ENCODE measurements at places on chromosomes 3 and 15. TPM values are rescaled to one million over a fixed set of nuclear protein-coding genes. Genes with fewer than 3 reads are reported as not detected.
A peak's percentile ranks its signal among the peaks of the same experiment; 100 is the strongest.

The SPRED1 gene
- total RNA-seq = 29.6 TPM

The KIF23 gene
- 82.5 TPM for total RNA-seq

The SLC24A5 gene
- not detected for total RNA-seq

- H3K36me3 ChIP-seq = no peaks in the 10 kb centered on the region
- DNase-seq = no peak
- no peaks in the 10 kb centered on the region for H3K27me3 ChIP-seq
- H3K27ac ChIP-seq = no peak overlapping the region
Observed at GRCh38 chr3:64650096-64650622, 37.6 kb downstream of the ADAMTS9 start.

The SOX2 gene
- total RNA-seq = 0.39 TPM

- peaks cover 4% of the 10 kb centered on the region for H3K27me3 ChIP-seq
- H3K36me3 ChIP-seq = no peaks in the 10 kb centered on the region
- peak overlapping the region; percentile 53 for H3K4me3 ChIP-seq
Observed at GRCh38 chr15:39578851-39579486, 1.9 kb upstream of the THBS1 start.

DNA sequence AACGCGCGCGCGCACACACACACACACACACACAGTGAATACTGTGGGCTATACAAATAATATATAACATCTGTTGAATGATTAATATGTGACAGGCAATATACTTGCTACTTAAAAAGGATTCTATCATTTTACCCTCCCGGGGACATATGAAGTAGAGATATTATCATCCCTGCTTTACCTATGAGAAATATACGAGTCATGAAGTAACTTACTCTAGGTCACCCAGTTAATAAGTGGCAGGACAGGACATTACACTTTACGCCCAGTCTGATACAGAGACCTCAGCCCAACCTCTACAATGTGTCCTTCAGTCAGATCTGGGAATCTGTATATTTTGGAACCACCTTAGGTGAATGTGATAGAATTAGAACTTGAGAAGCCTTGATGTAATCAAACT, 55.4 kb downstream of the CCDC54 start:
- no peak overlapping the region for H3K27ac ChIP-seq
- H3K4me3 ChIP-seq = no peak overlapping the region
- peaks cover 6% of the 10 kb centered on the region for H3K27me3 ChIP-seq
- peaks cover 12% of the 10 kb centered on the region for H3K4me1 ChIP-seq
- DNase-seq = no peak
- H3K36me3 ChIP-seq = no peaks in the 10 kb centered on the region

- peak overlapping the region; percentile 83 for H3K27ac ChIP-seq
- peaks cover 17% of the 10 kb centered on the region for H3K4me1 ChIP-seq
- H3K36me3 ChIP-seq = no peaks in the 10 kb centered on the region
- no peaks in the 10 kb centered on the region for H3K27me3 ChIP-seq
- 0 out of 2 replicates have a peak overlapping the region, but pooled peaks have one; percentile 10 for H3K4me3 ChIP-seq
Observed at GRCh38 chr15:90143166-90143655, 40.9 kb upstream of the IDH2 start.

The SLC51B gene
- total RNA-seq = 0.51 TPM

- no peaks in the 10 kb centered on the region for H3K27me3 ChIP-seq
- H3K27ac ChIP-seq = no peak overlapping the region
- no peaks in the 10 kb centered on the region for H3K36me3 ChIP-seq
- peaks cover 10% of the 10 kb centered on the region for H3K4me1 ChIP-seq
Observed at GRCh38 chr3:14569474-14570000, 29.4 kb upstream of the GRIP2 start.

DNA sequence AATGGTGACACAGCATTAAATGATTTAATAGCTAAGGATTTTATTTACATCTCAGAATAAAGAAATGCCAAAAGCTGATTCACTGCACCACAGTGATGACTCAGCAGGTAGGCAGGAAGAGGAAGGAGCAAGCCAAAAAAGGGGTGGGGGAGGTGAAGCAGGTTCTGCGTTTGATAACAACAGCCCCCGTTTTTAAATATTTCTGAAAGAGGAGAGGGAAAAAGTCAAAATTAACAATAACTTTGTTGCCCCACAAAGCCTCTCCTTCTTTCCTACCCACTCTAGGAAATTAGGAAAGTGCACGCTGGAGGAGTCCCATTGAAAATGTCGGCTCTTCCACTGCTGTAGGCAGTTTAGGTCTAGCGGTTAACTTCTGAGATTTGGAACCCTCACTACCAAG, 9.9 kb upstream of the CCDC54 start:
- H3K4me1 ChIP-seq = no peaks in the 10 kb centered on the region
- H3K27me3 ChIP-seq = no peaks in the 10 kb centered on the region
- no peak overlapping the region for H3K4me3 ChIP-seq
- no peak for DNase-seq
- no peak overlapping the region for H3K27ac ChIP-seq

GRCh38 chr15:70053716-70054229, 43.9 kb downstream of the TLE3 start:
- no peak overlapping the region for H3K27ac ChIP-seq
- H3K4me1 ChIP-seq = peaks cover 3% of the 10 kb centered on the region
- no peak for DNase-seq
- peaks cover 20% of the 10 kb centered on the region for H3K36me3 ChIP-seq
- no peaks in the 10 kb centered on the region for H3K27me3 ChIP-seq

The C15orf62 gene
- 0.33 TPM for total RNA-seq

The TRIM59 gene
- total RNA-seq = 27.9 TPM

The CFAP100 gene
- total RNA-seq = not detected

DNA sequence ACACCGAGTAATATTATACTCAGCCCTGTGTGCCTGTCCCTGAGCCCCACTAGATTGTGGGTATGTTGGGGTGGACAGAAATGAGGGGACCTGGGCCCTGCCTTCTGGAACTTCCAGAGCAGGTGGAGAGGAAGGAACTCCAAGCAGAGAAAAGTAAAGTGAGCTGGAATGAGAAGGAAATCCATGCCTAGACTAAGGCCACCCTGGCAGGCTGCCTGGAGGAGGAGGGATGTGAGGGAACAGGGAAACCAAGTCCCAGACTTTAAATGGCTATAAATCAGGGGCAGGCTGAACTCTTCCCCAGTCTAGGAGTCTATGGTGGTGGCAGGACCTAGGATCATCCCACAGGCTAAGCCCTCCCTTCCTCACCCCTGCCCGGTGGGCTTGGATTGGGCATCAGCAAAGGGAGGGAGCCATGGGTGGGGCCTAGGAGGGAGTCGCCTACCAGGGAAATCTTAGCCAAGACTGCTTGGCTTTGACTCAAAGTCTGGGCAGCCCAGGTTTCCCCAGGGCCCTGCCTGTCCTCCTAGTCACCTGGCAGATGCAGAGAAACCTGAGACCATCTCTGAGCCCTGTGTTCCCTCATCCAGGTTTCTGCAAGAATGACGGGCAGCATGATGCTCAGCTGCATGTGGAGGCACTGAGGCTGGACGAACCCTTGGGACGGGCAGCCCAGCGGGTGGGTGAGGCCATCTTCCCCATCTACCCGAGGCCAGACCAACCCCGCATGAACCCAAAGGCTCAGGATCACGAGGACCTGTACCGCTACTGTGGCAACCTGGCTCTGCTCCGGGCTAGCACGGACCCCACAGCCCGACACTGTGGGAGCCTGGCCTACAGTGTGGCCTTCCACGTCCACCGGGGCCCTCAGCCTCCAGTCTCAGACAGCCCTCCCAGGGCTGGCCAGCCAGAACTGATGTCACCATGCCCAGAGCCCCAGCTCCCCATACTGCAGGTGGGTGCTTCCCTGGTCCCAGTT, 15.6 kb upstream of the STRA6 start:
- no peak overlapping the region for H3K27ac ChIP-seq
- no peaks in the 10 kb centered on the region for H3K36me3 ChIP-seq
- no peak overlapping the region for H3K4me3 ChIP-seq
- DNase-seq = no peak
- H3K27me3 ChIP-seq = no peaks in the 10 kb centered on the region
- peaks cover 11% of the 10 kb centered on the region for H3K4me1 ChIP-seq

The SNX33 gene
- total RNA-seq = 17.0 TPM

GRCh38 chr3:112889357-112889756, 42.7 kb upstream of the CD200R1L start:
- H3K27ac ChIP-seq = no peak overlapping the region
- no peaks in the 10 kb centered on the region for H3K4me1 ChIP-seq
- H3K36me3 ChIP-seq = no peaks in the 10 kb centered on the region
- DNase-seq = no peak
- no peak overlapping the region for H3K4me3 ChIP-seq

- no peaks in the 10 kb centered on the region for H3K36me3 ChIP-seq
- H3K4me1 ChIP-seq = peaks cover 30% of the 10 kb centered on the region
- DNase-seq = no peak
- peak overlapping the region; percentile 6 for H3K27ac ChIP-seq
- no peak overlapping the region for H3K4me3 ChIP-seq
Observed at GRCh38 chr3:125125821-125126245, 70.0 kb upstream of the HEG1 start.

- peak overlapping the region; percentile 100 for H3K4me3 ChIP-seq
- peaks cover 47% of the 10 kb centered on the region for H3K36me3 ChIP-seq
- peaks cover 22% of the 10 kb centered on the region for H3K4me1 ChIP-seq
- no peak for DNase-seq
Observed at GRCh38 chr15:66505818-66506217, 692 bp downstream of the ZWILCH start.

GRCh38 chr3:3800080-3800455, 837 bp downstream of the LRRN1 start:
- no peak overlapping the region for H3K27ac ChIP-seq
- peak overlapping the region; percentile 27 for H3K4me3 ChIP-seq
- H3K4me1 ChIP-seq = no peaks in the 10 kb centered on the region
- no peak for DNase-seq
- peaks cover 20% of the 10 kb centered on the region for H3K27me3 ChIP-seq
- no peaks in the 10 kb centered on the region for H3K36me3 ChIP-seq

The HYPK gene
- total RNA-seq = 24.8 TPM

DNA sequence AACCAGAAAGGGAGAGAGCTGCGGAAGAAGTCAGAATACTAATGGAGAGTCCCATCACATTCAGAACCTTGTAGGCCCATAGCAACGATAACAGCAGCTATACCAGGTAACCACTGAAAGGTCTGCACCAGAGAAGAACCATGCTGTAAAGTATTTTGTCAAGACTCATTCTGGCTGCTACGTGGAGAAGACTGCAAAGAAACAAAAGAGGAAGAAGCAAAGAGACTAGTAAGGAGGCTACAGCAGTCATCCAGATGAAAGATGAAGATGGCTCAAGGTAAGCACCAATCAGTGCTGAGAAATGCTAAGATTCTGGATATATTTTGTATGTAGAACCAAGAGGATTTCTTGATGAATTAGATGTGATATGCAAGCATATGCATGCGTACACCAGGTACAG, 39.6 kb downstream of the ACAP2 start:
- no peak for DNase-seq
- no peak overlapping the region for H3K27ac ChIP-seq
- no peak overlapping the region for H3K4me3 ChIP-seq
- no peaks in the 10 kb centered on the region for H3K36me3 ChIP-seq

GRCh38 chr3:126364731-126365301, 7.6 kb upstream of the KLF15 start:
- H3K4me1 ChIP-seq = no peaks in the 10 kb centered on the region
- H3K27ac ChIP-seq = no peak overlapping the region
- no peak for DNase-seq
- H3K4me3 ChIP-seq = no peak overlapping the region

DNA sequence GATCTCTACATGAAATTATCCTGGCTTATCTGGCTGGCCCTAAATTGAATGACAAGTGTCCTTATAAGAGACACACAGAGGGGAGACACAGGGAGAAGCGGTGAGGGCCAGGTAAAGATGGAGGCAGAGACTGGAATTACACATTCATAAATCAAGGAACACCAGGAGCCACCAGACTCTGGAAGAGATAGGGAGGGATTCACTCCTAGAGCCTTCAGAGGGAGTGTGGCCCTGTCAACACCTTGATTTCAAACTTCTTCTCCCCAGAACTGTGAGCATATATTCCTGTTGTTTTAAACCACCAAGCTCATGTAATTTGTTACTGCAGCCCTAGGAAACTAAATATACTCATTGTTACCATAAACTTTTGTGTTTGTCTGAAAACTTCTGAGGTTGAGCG, 193.7 kb downstream of the THRB start:
- H3K27me3 ChIP-seq = no peaks in the 10 kb centered on the region
- H3K27ac ChIP-seq = no peak overlapping the region
- no peaks in the 10 kb centered on the region for H3K36me3 ChIP-seq
- H3K4me1 ChIP-seq = no peaks in the 10 kb centered on the region

The SCN11A gene
- not detected for total RNA-seq

The GCNT3 gene
- total RNA-seq = not detected

The EFHB gene
- total RNA-seq = 0.46 TPM

DNA sequence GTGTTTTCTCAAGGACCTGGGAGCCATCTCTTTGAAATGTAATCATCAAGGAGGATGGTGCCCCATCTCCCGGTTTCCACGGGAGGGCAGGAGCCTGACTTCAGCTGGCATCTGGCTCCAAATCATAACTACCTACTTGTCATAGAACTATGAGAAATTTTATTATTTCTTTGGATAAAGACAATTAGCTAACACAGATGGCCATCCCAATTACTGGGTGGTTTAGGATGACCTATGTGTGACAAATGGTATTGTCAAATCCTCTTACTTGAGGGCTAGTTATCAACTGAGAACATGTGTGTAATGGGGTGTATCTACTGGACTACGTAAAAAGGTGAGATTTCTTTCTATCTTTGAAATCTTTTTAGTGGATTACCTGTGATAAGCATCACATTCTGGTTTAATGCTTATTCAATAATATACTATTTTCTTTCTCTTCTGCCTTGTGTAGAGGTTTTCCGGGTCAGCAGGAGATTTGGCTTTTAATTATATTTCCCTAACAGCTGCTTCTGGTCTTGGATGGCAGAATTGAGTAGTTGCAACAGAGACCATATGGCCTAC, 15.3 kb upstream of the PARP14 start:
- no peak overlapping the region for H3K27ac ChIP-seq
- DNase-seq = no peak
- no peaks in the 10 kb centered on the region for H3K36me3 ChIP-seq
- H3K27me3 ChIP-seq = no peaks in the 10 kb centered on the region

DNA sequence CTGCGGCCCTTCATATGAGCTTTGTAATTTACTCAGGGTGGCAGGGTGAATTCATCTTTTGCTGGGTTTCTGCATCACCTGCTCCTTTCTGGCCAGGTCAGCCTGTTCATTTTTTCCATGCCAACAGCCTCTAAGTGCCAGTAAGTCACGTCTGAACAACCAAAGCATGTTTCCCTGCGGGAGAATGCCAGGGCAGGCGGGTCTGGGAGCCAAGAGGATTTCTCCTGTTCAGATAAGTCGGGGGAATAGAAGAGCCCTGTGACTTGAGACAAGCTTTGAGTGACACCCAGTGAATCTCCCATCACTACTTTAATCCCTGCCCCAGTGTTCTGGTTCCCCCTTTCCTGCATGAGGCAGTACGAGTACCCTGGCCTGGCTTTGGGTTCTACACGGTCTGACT, 153.1 kb downstream of the PGPEP1L start:
- no peak overlapping the region for H3K4me3 ChIP-seq
- no peaks in the 10 kb centered on the region for H3K27me3 ChIP-seq
- no peaks in the 10 kb centered on the region for H3K36me3 ChIP-seq

The ITIH1 gene
- 0.31 TPM for total RNA-seq

The ALDH1L1 gene
- 0.36 TPM for total RNA-seq

The SLC12A1 gene
- total RNA-seq = not detected
